ENCODE measurements at places on chromosomes 13 and 19.
A peak's percentile ranks its signal among the peaks of the same experiment; 100 is the strongest.

GRCh38 chr13:50130123-50130946, 115.1 kb downstream of the KCNRG start:
- no peak for DNase-seq

DNA sequence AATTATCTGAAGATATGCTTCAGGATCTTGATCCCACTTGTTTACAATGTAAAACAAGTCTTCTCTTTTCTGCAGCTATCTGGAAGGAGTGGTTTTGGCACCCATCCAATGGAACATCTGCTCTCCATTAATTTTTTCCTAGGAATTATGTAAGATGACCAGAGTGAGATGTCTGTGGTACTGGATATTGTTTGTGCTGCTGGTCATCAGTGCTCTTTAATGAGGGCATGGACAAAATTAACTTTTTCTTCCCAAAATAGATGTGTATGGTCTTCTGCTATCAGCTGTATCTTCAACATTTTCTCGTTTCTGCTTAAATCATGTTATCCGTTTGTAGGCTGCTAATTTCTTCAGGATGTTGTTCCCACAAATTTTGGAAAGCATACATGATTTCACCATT, 415.4 kb upstream of the KLHL1 start:
- peak; percentile 3 for DNase-seq

- no peak for DNase-seq
Observed at GRCh38 chr19:34173193-34173956, 1.1 kb downstream of the LSM14A start.

- DNase-seq: peak; percentile 37
Observed at GRCh38 chr13:59356607-59357006, 807.1 kb downstream of the DIAPH3 start.

DNA sequence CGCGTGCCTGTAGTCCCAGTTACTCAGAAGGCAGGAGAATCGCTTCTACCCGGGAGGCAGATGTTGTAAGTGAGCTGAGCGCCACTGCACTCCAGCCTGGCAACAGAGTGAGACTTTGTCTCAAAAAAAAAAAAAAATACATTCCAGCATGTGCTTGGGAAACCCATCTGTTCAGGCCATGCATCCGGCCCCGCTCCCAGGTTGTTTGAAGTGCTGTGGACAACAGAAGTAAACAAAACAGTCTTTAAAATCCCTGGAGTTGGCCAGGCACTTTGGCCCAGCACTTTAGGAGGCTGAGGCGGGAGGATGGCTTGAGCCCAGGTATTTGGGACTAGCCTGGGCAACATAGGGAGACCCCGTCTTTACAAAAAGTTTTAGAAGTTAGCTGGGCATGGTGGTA, 3.2 kb upstream of the PTPRS start:
- no peak for DNase-seq

GRCh38 chr13:23671377-23671776, 101.2 kb downstream of the TNFRSF19 start:
- no peak for DNase-seq

GRCh38 chr13:112131081-112131712, 64.2 kb downstream of the SOX1 start:
- DNase-seq: no peak

DNA sequence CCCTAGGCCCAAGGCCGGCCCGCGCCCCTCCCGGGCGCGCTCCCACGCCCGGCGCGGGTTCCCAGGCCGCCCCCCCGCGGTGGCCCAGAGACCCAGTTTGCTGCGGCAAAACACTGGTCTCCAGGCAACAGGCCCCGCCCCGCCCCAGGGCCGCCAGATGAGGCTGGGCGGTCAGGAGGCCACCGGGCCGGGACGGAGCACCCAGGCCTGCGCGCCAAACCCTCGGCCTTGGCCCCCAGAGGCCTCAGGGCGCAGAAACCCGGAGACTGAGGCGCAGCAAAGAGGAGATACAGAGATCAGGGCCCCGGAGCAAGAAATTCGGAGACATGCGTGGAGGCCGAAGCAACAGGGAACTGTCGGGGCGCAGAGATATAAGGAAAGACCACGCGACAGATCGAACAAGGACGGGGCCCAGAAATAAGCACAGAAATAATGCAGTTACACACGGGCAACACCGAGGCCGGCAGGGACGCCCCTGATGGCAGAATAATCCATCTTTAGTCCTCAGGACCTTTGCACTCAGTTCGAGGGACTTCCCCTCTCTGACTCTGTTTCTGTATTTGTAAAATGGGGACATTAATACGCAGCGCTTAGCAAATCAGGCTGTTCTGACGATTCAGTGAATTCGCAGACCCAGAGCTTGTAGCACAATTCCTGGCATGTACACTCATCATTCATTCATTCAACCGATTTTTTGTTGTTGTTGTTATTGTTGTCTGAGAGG, 20.8 kb upstream of the ERCC1 start:
- peak; percentile 94 for DNase-seq

GRCh38 chr13:25406377-25406776, 34.6 kb downstream of the ATP8A2 start:
- no peak for DNase-seq

- DNase-seq: no peak
Observed at GRCh38 chr19:40257096-40257517, 28.0 kb downstream of the AKT2 start.

DNA sequence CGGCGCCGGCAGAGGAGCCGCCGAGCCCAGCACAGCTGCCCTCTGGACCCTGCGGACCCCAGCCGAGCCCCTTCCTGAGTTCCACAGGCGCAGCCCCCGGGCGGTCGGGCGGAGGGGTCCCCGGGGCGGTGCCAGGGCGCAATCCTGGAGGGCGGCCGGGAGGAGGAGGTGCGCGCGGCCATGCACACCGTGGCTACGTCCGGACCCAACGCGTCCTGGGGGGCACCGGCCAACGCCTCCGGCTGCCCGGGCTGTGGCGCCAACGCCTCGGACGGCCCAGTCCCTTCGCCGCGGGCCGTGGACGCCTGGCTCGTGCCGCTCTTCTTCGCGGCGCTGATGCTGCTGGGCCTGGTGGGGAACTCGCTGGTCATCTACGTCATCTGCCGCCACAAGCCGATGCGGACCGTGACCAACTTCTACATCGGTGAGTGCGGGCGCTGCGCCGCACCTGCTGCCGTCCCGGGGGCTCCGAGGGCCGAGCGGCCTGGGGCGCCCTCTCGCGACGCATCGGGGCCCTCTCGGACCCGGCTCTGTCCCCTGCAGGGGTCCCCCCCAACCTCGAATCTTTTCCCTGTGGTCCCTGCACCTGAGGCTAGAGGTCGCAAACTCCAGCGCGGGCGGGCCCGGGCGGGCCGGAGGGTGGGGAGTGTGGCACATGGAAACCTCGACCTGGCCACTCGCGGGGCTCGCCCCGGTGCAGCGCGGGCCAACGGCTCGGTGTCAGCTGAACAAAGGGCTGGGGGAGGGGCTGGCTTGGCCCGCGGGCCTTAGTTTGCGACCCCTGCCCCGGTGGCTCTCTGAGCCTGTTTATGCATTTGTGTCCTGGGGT, at the start of gene KISS1R:
Gene KISS1R, plus strand, starts transcription at position 11 of the 829 bp plus-strand sequence. Its CDS starts 170 bp downstream, at position 181.
- no peak for DNase-seq

- DNase-seq: no peak
Observed at GRCh38 chr19:35076657-35077056, 35.1 kb downstream of the HPN start.

- DNase-seq: peak; percentile 97
Observed at GRCh38 chr19:8342684-8343482, at the start of gene KANK3. KANK3 (minus strand) TSS chr19:8343262; CDS start chr19:8337828, 5,434 bp downstream.

DNA sequence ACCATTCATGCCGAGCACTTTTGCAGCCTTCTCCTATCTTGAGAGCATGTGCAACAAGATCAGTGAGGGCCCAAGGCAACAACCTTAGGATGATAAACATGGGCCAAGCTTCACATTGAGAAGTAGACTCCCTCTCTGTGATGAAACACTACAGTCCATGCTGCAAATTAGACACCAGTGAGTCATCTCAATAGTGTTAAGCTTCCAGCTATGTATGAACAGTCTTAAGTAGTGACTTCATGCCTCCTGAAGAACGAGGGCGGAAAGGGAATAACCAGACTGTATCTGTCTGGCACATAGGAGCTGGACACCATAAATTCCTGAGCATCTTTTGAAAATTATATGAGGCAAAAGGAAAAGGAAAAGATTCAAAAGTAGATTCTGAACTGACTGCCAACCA, 309.9 kb upstream of the SLITRK1 start:
- DNase-seq: no peak

- DNase-seq: no peak
Observed at GRCh38 chr19:5345895-5346386, 5.3 kb upstream of the PTPRS start.

DNA sequence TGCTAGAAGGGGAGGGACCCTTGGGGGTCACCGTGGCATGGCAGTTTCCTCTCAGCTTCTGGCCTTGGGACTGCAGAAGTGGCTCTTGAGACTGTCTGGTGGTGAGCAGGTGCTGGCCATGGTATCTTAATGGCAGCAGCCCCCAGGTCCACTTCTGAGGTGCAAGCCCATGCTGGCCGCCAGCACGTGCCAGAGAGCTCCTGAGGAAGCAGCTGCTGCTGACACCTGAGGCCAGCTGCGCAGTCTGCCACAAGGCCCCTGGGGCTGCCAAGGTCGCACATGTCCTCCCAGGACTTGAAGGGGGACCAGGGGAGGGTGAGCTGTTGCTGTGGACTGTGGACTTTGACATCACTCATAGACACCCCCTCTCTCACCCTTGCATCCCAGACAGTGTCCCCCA, 48.0 kb downstream of the NFIX start:
- no peak for DNase-seq

DNA sequence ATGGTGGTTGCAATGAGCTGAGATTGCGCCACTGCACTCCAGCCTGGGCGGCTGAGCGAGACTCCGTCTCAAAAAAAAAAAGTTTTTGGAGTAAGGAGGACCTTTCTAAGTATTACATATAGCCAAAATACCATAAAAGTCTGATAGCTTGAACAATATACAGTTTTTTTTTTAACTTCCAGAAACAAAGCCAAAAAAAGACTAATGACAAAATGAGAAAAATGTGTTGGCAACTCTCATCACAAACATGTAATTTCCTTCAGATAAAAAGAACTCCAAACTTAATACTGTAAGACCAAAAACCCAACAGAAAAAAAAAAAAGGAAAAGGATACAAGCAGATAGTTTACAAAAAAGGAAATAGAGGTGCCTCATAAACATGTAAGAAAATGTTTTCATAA, 68.2 kb upstream of the MED4 start:
- no peak for DNase-seq

GRCh38 chr13:49082653-49083536, 107.2 kb downstream of the FNDC3A start:
- no peak for DNase-seq

DNA sequence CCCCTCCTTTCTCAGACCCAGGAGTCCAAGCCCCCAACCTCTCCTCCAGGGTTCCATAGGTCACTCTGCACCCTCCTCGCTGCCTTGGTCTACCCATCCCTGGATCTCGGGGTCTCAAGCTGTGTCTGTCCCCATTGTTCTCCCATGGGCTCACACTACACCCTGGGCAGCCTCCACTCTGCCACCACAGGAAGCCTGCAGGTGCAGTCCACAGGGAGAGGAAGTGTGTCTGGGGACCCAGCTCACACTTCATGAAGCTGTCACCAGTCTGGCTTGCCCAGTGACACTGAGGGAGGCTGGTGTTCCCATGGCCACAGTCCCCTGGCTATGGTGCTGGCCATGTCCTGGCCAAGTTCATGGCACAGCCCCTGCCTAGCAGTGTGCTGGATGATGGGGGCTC, 5.3 kb downstream of the NECTIN2 start:
- DNase-seq: no peak

- DNase-seq: no peak
Observed at GRCh38 chr19:49104229-49104864, 9.8 kb upstream of the LIN7B start.
